Activated naive CD8-positive, alpha-beta T cell treated with anti-CD3 and anti-CD28 coated beads, Interleukin-2, amount 10 ng/mL, durations not matched to agents 7 days and 5 days (primary cell): ENCODE measurements at places on chromosomes 1 and 21. TPM values are rescaled to one million over a fixed set of nuclear protein-coding genes. Genes with fewer than 3 reads are reported as not detected.

Gene CDA
- total RNA-seq = not detected

Gene NTMT2
- total RNA-seq = not detected

Gene CBR3
- 14.6 TPM for total RNA-seq

Gene LRRC38
- total RNA-seq = not detected

Gene RGSL1
- not detected for total RNA-seq

Gene COL8A2
- 0.19 TPM for total RNA-seq

Gene ATP5IF1
- 222 TPM for total RNA-seq

- H3K27ac ChIP-seq = no peak overlapping the region
- H3K4me1 ChIP-seq = no peaks in the 10 kb centered on the region
- H3K27me3 ChIP-seq = no peaks in the 10 kb centered on the region
- no peaks in the 10 kb centered on the region for H3K36me3 ChIP-seq
- no peak overlapping the region for H3K4me3 ChIP-seq
Measured at GRCh38 chr1:238777551-238777950, 608.8 kb upstream of the CHRM3 start.

DNA sequence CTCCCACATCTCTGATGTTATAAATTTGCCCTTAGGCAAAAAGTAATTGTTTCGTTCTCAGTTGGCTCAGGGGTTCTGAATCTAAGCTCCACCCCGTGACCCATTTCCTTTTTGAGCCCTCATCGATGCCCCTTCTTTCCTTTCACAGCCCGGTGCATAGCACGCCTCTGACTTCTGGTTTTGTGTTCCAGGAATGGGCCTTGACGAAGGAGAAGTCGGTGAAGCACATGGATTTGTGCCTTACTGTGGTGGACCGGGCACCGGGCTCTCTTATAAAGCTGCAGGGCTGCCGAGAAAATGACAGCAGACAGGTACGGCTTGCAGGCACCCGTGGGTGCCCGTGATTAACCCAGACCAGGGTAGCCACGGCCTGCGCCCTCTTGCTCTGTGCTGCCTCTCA lies 151.9 kb downstream of the PGBD5 start:
- H3K4me3 ChIP-seq = peak overlapping the region; percentile 39
- no peaks in the 10 kb centered on the region for H3K27me3 ChIP-seq
- DNase-seq = no peak
- peaks cover 3% of the 10 kb centered on the region for H3K36me3 ChIP-seq

DNA sequence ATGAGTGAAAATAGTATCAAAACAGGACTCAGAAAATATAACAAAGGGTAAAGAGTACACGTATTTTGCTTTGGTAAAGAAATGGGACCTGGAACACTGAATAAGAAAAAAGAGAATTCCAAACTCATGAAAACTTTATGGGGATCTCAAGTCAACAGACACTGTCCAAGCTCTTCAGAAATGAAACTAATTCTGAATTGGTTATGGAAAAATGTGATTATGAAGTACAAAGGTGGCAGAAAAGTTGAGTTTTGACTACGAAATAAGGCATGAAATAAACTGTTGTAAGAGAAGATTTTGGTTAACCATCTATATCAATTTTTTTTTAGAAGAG lies 8.4 kb downstream of the EGLN1 start:
- H3K27me3 ChIP-seq = no peaks in the 10 kb centered on the region
- H3K4me1 ChIP-seq = peaks cover 52% of the 10 kb centered on the region
- H3K36me3 ChIP-seq = peaks cover 48% of the 10 kb centered on the region
- H3K27ac ChIP-seq = no peak overlapping the region
- H3K4me3 ChIP-seq = peak overlapping the region; percentile 33
- no peak for DNase-seq

GRCh38 chr1:152220166-152221163 lies 3.5 kb downstream of the HRNR start:
- no peaks in the 10 kb centered on the region for H3K4me1 ChIP-seq
- no peaks in the 10 kb centered on the region for H3K27me3 ChIP-seq
- H3K4me3 ChIP-seq = no peak overlapping the region
- peaks cover 2% of the 10 kb centered on the region for H3K36me3 ChIP-seq
- H3K27ac ChIP-seq = no peak overlapping the region

- H3K4me1 ChIP-seq = peaks cover 35% of the 10 kb centered on the region
- peak overlapping the region; percentile 56 for H3K4me3 ChIP-seq
- peaks cover 12% of the 10 kb centered on the region for H3K36me3 ChIP-seq
- H3K27ac ChIP-seq = peak overlapping the region; percentile 82
- DNase-seq = no peak
- no peaks in the 10 kb centered on the region for H3K27me3 ChIP-seq
Measured at GRCh38 chr1:168407832-168408538, 127.3 kb downstream of the TBX19 start.

GRCh38 chr1:173100476-173101107 lies 49.9 kb upstream of the TNFSF18 start:
- no peak overlapping the region for H3K27ac ChIP-seq
- no peak for DNase-seq
- H3K27me3 ChIP-seq = no peaks in the 10 kb centered on the region
- no peak overlapping the region for H3K4me3 ChIP-seq
- H3K36me3 ChIP-seq = peaks cover 4% of the 10 kb centered on the region

DNA sequence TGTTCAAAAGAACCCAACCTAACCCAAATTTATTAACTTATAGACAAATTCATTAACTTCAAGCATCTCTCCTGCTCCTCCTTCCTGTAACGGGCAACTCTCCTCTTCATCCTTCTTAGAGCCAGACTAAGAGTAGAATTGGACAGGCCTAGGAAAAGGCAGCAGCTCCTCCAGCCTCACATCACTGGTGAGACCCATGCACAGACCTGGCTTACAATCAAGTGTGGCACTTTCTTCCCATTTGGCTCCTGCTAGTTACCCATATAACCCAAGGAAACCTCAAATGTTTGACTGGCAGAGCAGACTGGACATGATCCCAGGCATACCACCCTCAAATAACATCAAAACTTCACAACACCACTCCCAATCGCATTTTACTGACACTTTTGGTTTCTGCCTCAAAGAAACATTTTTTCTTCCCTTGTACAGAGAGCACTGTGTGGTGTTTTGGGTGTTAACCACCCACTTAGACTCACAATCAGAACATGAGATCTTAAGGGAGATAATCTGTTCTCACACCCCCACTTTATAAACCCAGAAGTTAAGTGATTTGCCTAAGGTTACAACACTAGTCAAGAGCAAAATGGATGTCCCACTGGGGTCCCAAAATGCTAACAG lies 101.4 kb downstream of the SIPA1L2 start:
- peaks cover 8% of the 10 kb centered on the region for H3K27me3 ChIP-seq
- H3K4me3 ChIP-seq = no peak overlapping the region
- H3K4me1 ChIP-seq = peaks cover 5% of the 10 kb centered on the region
- DNase-seq = no peak

DNA sequence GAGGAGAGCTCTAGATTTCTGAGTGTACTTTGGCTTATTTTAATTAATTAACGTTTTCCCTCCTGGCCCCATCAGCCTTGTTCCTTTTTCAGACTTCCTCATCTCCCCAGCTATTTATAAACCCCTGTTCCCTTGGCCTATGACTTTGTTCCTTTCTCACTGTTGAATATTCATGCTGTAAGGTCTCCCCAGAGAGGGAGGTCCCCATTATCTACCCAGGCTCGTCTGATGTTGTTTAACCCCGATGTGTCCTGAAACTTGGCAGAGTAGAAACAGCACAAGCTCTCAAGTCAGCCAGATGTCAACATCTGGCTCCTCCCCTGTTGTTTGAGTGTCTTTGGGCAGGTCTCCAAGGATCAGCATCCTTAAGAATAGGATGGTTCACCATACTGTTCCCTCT lies 153.6 kb downstream of the HIVEP3 start:
- H3K27me3 ChIP-seq = peaks cover 2% of the 10 kb centered on the region
- no peak overlapping the region for H3K27ac ChIP-seq
- H3K36me3 ChIP-seq = peaks cover 9% of the 10 kb centered on the region
- DNase-seq = no peak
- H3K4me1 ChIP-seq = peaks cover 7% of the 10 kb centered on the region

- H3K4me3 ChIP-seq = no peak overlapping the region
- DNase-seq = no peak
- H3K4me1 ChIP-seq = no peaks in the 10 kb centered on the region
- H3K27me3 ChIP-seq = peaks cover 5% of the 10 kb centered on the region
Measured at GRCh38 chr1:30515755-30516484, 207.5 kb downstream of the MATN1 start.

DNA sequence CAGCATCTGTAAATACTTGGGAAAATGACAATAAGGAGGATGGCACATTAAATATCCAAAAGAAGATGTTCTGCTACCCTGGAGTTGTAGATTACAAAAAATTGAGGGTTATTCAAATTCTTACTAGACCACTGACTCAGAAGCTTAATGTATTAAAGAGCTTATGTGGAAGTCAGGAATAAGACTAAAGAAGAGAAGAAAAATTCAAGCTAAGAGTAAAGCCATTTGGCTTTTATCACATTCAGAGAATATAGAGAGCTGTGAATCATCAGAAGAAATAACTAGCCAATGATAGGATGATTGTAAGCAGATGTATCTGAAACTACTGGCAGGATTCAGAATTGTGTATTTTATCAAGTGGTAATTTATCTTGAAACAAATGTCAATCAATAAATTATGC lies 237.0 kb downstream of the TBX15 start:
- H3K4me3 ChIP-seq = no peak overlapping the region
- no peak overlapping the region for H3K27ac ChIP-seq
- no peaks in the 10 kb centered on the region for H3K27me3 ChIP-seq
- no peak for DNase-seq

- H3K36me3 ChIP-seq = no peaks in the 10 kb centered on the region
- DNase-seq = no peak
- no peak overlapping the region for H3K27ac ChIP-seq
- no peaks in the 10 kb centered on the region for H3K4me1 ChIP-seq
- no peak overlapping the region for H3K4me3 ChIP-seq
Measured at GRCh38 chr1:162145280-162145965, 75.9 kb downstream of the NOS1AP start.

GRCh38 chr1:224615861-224616755 lies at the start of gene CNIH3:
CNIH3 (plus strand) TSS chr1:224616317; CDS start chr1:224617175, 858 bp downstream.
- H3K4me3 ChIP-seq = peak within 1 kb of the TSS; percentile 62
- H3K36me3 ChIP-seq = no peaks in the 10 kb centered on the region
- peaks cover 15% of the 10 kb centered on the region for H3K4me1 ChIP-seq
- no peak within 1 kb of the TSS for H3K27ac ChIP-seq

DNA sequence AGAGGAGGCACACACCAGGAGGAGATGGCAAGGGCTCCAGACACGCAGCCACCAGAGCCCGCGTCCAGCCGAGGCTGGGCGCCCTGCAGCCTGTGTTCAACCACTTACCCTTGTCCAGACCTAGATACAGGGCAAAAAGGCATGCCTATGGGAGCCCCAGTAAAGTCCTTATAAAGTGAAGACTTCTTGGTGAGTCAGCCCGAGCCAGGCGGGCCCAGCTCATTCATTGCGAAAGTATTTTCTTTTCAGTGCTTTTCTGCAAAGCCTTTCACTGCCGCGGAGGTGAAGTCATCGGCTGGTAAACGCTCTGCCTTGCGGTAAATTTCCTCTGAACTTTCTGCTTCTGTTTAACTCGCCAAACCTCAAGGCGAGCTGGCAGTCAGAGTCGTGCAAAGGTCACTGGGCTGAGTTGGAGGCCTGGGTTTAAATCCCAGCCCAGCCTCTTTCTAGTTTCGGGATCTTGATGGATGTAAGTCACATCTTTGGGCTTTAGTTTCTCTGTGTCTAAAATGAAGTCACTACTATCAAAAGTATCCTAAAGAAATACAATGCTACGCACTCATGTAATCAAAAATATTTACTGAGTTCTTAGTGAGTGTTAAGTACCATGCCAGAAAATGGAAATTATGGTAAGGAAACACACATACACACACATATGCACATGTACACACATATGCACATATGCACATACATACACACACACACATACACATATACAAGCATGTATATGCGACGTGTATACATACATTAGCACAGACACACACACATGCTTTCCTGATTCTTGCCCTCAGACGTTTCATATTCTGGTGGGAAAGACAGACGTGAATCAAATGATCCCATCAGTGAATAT lies 54.7 kb upstream of the IFFO2 start:
- peaks cover 23% of the 10 kb centered on the region for H3K4me1 ChIP-seq
- DNase-seq = peak; percentile 65
- H3K27me3 ChIP-seq = peaks cover 6% of the 10 kb centered on the region
- peak overlapping the region; percentile 9 for H3K27ac ChIP-seq
- peak overlapping the region; percentile 43 for H3K4me3 ChIP-seq
- no peaks in the 10 kb centered on the region for H3K36me3 ChIP-seq

GRCh38 chr1:103333141-103333540 lies 192.4 kb upstream of the RNPC3 start:
- H3K27ac ChIP-seq = no peak overlapping the region
- H3K27me3 ChIP-seq = no peaks in the 10 kb centered on the region
- no peaks in the 10 kb centered on the region for H3K4me1 ChIP-seq

DNA sequence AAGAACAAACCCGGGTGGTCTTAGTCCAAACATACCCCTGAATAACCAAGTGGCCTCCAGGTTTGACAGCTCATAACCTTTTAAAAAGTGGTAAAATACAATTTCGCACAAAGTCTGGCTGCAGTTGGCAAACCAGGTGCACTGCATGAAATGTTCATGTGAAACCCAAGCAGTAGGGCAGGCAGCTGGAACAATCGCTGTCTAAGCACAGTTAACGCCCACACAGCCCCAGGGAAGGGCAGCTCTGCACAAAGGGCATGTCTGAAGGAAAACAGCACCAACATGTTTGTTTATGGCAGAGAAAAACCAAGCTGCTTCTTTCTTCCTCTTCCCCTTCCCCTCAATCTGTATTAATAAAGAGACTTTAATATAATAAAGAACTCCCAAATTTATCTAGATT lies 49.5 kb downstream of the KIAA1614 start:
- peaks cover 4% of the 10 kb centered on the region for H3K4me1 ChIP-seq
- H3K27ac ChIP-seq = no peak overlapping the region
- peaks cover 26% of the 10 kb centered on the region for H3K36me3 ChIP-seq

GRCh38 chr1:224014330-224014649 lies 99.6 kb upstream of the FBXO28 start:
- DNase-seq = no peak
- no peaks in the 10 kb centered on the region for H3K27me3 ChIP-seq
- H3K4me1 ChIP-seq = no peaks in the 10 kb centered on the region

GRCh38 chr21:26637201-26637745 lies 64.2 kb upstream of the CYYR1 start:
- DNase-seq = no peak
- H3K4me1 ChIP-seq = no peaks in the 10 kb centered on the region
- no peak overlapping the region for H3K4me3 ChIP-seq
- H3K27me3 ChIP-seq = no peaks in the 10 kb centered on the region
- H3K36me3 ChIP-seq = no peaks in the 10 kb centered on the region
